ENCODE measurements at places on chromosomes 1 and 21.

DNA sequence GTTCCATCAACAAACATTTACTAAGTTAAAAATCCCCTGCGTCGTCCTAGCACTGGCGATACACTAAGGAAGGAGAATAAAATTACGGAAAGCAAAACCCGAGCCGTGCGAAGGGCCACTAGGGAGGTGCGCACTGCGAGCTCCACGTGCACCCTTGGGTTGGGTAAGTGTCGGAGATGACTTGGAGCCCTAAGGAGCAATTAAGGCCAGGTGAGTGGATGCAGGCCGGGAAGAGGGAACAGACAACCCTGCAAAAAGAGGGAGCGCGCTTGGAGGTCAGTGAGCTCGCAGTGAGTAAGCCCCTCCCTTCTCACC is 704 bp downstream of the WDR4 start:
- DNase-seq = no peak

GRCh38 chr1:64087768-64088167 is 115.7 kb upstream of the UBE2U start:
- DNase-seq = no peak

DNA sequence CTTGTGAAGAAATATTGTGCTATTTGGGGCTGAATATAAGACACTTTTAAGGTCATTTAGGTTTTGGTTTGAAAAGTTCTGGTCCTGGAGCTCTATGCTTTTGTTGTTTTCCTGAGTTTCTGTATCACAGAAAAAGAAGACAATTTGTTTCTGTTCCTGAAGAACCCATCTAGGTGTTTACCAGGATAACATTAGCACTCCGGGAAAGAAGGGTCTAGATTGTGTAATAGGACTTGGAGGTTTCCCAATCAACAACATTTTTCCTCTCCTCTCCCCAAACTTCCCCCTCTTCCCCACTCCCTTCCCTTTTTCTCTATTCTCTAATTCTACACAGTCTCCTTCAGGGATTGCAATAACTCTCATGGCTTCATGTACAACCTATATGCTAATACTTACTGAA is 78.7 kb downstream of the PTPRC start:
- no peak for DNase-seq

- DNase-seq = no peak
Measured at GRCh38 chr1:55309053-55309452, 93.9 kb upstream of the USP24 start.

DNA sequence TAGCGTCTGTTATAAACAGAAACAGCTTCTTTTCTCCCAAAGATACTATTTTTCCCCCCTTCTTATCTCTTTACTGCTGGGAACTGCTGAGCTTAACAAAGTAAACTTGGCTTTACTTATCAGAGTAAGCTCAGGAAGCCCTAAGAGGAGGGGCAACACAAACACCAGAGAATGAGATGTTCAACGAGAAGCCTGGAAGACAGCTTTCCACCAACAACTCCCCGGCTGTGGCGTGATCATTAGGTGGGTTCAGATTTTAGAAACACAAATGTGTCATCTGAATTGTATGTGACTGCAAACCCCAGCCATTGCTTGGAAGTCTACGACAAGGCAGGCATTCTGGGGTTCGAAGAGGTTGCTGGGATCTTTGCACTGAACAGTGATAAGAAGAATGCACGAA is 181.2 kb upstream of the ESRRG start:
- DNase-seq = no peak

- no peak for DNase-seq
Measured at GRCh38 chr1:29282924-29283803, 46.8 kb downstream of the PTPRU start.

- DNase-seq = no peak
Measured at GRCh38 chr1:1441002-1441888, 5.8 kb downstream of the VWA1 start.

Data from cerebellar nuclear complex (tissue), 1 donor.